Stimulated activated CD8-positive, alpha-beta memory T cell treated with anti-CD3 and anti-CD28 coated beads, Interleukin-15, amount 100 ng/mL, for 48 hours (primary cell): ENCODE measurements at places on chromosomes 7 and 10.

GRCh38 chr7:137454246-137454724, 110.8 kb upstream of the PTN start:
- DNase-seq, result no peak

DNA sequence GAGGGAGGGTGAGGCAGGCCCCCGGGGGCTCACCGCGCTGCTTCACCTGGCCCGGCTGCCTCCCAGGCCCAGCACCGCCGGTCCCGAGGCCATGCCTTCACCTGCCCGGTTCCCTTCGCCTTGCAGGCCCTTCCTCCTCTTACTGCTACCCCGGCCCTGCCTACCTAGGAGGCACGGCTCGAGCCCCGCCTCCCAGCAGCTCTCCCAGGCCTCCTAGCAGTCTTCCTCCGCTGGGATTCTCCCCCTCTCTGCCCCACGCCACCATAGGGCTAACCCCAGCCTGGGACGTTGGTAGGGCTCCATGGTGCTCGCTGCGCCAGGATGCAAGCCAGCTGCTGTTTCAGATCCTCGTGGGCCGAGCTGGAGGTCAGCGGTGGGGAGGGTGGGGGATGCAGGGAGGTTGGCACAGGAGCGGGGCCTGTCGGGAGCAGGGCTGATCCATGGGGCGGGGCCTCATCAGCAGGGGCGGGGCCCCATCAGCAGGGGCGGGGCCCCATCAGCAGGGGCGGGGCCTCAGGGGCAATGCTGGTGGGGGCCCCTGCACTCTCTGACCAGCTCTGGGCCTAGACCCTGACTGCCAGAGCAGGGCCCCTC, 63.3 kb downstream of the RASGEF1A start:
- DNase-seq, result no peak

GRCh38 chr10:4678023-4678950, 147.7 kb upstream of the AKR1E2 start:
- no peak for DNase-seq

DNA sequence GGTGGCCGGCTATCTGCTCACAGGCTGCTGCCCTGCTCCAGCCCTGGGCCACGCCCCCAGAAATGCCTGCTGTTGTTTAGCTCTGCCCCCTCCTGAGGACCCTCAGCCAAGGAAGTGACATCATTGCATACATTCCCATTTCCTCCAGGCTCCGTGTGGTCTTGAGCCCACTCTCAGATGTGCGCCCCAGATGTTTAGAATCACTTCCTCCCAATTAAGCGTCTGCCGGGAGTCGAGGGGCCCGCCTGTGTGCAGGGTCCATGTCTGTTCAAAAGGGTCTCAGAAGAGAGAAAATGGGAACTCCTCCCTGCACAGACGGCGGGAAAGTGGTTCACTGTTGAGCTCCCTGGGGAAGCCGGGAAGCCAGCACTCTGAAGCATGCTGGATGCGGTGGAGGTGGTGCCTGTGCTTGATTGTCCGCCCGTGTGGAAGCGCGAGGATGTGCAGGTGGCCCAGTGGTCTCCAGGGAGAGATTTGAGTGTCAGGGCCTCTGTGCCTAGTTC, 116.9 kb upstream of the PPIF start:
- no peak for DNase-seq

GRCh38 chr10:119672291-119672690, 21.1 kb downstream of the BAG3 start:
- DNase-seq, result no peak

DNA sequence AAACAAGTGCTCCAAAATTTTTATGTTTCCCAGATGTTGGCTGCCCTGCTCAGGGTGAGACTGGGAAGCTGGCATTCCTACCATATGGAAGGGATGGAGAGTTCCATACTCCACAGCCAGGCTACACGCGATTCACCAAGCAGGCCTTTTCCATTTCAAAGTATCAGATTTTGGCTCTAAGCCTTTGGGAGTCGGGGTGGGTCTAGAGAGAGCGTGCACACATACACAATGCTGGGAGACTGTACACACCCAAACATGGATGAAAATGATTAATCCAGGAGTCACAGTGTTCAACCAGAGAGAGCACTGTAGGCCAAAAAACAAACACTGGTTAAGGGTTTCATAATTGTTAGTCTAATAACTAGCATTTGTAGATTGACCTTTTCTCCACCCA, 295.0 kb downstream of the BICC1 start:
- no peak for DNase-seq
